ENCODE measurements at places on chromosomes 12 and 14.
A peak's percentile ranks its signal among the peaks of the same experiment; 100 is the strongest.

- DNase-seq = no peak
Observed at GRCh38 chr12:108378926-108379325, 39.8 kb upstream of the CMKLR1 start.

DNA sequence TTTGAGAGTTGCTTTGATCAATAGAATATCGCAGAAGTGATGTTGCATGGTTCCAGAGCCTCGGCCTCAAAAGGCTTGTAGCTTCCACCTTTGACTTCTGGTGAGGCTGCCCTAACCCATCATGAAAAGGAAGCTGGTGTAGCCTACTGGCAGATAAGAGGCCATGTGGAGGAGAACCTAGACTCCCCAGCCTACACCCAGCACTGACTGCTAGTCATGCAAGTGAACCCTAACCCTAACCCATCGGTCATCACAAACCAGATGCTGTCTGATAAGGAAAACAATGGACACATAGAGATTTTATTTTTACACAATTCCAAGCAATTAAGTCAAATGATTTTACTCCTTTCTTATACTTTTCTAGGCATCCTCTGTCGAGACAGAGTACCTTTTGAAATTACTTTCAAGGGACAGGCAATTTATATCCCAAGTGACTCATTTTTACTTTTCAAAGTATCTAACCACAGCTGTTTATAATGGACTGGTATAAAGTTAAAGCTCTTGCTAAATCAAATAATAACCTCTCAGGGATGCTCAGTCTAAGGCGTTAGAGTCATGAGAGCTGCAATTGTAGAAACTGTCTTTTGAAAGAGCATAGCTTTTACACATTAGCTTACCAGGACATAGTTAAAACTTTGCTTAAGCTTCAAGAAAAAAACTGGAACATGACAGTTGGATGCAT lies 17.6 kb downstream of the PTPRB start:
- no peak for DNase-seq

GRCh38 chr12:114399664-114400211 lies 6.2 kb downstream of the TBX5 start:
- DNase-seq = no peak

GRCh38 chr14:24271134-24271833 lies at the start of gene RABGGTA:
TSS of gene RABGGTA (minus strand) at chr14:24271597. CDS start at chr14:24271115, 482 bp downstream.
- peak; percentile 94 for DNase-seq

- no peak for DNase-seq
Observed at GRCh38 chr12:159156-159782, 54.7 kb downstream of the SLC6A12 start.

DNA sequence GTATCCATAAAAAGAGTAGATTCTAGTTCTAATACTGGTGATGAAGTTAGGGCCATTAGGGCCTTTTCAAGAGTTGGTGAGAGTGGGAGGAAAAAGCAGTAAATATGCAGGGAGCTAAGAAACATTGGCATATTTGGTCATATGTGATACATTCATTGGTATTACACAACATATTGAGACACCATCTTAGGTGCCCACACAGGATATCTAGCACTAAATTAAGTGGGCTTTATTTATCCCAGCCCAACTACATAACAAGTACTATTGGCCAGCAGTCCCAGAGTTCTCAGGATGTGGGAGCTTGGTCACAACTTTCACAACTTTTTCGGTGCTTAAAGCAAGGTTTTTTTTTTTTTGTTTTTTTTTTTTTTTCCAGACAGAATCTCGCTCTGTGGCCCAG lies 2.0 kb upstream of the ING4 start:
- no peak for DNase-seq

- no peak for DNase-seq
Observed at GRCh38 chr12:19431407-19432308, 7.6 kb upstream of the AEBP2 start.

DNA sequence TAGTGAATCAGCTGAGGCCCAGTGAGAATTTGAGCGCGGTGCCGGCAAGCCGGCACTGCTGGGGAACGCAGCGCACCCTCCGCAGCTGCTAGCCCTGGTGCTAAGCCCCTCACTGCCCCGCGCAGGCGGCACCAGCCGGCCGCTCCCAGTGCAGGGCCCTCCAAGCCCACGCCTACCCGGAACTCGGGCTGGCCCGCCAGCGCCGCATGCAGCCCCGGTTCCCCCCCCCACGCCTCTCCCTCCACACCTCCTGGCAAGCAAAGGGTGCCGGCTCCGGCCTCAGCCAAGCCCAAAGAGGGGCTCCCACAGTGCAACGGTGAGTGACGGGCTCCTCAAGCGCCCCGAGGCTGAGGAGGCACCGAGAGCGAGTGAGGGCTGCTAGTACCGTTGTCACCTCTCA lies 54.5 kb upstream of the VASH1 start:
- no peak for DNase-seq

GRCh38 chr12:95633049-95633731 lies 81.9 kb upstream of the USP44 start:
- no peak for DNase-seq

Data from Peyer's patch (tissue), 4 donors.